NCI-H2171 treated with DMSO at 0.1 percent for 48 hours (cell line): ENCODE measurements at places on chromosomes 11 and 22.

DNA sequence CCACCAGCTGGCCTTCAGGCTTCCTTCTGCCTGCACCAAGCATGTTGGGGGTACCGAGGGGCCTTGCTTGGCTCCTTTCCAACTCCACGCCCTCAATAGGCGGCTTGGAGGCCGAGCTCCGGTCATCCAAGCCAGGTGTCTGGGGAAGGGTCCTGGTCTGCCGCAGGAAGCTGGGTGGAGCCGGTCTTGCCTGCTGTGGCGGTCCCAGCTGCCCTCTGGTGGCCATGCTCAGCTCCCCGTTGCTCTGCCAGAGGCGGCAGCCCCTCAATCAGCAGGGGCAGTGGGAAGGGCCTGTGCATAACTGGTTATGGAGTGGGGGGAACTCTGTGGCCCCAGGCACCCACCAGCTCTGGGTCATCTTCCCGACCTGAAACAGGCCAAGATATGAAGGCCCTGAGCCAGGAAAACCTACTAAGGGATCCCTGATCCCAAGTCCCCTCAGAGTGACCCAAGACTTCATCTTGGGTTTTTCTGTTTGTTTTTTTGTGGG is 3.2 kb downstream of the ARVCF start:
- no peak for DNase-seq

DNA sequence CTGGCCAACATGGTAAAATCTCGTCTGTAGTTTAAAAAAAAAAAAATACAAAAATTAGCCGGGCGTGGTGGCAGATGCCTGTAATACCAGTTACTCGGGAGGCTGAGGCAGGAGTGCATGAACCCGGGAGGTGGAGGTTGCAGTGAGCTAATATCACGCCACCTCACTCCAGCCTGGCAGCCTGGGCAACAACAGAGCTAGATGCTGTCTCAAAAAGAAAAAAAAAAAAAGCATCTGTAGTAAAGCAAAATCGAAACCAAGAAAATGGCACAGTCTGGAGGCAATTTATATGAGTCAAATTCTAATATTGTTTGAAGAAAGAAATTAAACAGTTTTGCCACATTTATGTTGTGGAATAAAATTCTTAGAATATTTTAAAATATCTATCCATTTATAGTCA is 365.0 kb upstream of the CHORDC1 start:
- DNase-seq = no peak

- DNase-seq = no peak
Observed at GRCh38 chr22:43226377-43227238, 39.7 kb upstream of the TTLL12 start.

GRCh38 chr11:35814081-35814695 is 129.7 kb upstream of the LDLRAD3 start:
- DNase-seq = no peak

- no peak for DNase-seq
Observed at GRCh38 chr11:125164091-125164421, 495 bp upstream of the PKNOX2 start.

- no peak for DNase-seq
Observed at GRCh38 chr11:93734427-93735222, 6.7 kb downstream of the TAF1D start.

GRCh38 chr22:50503475-50504145 is 3.9 kb downstream of the LMF2 start:
- DNase-seq = no peak

DNA sequence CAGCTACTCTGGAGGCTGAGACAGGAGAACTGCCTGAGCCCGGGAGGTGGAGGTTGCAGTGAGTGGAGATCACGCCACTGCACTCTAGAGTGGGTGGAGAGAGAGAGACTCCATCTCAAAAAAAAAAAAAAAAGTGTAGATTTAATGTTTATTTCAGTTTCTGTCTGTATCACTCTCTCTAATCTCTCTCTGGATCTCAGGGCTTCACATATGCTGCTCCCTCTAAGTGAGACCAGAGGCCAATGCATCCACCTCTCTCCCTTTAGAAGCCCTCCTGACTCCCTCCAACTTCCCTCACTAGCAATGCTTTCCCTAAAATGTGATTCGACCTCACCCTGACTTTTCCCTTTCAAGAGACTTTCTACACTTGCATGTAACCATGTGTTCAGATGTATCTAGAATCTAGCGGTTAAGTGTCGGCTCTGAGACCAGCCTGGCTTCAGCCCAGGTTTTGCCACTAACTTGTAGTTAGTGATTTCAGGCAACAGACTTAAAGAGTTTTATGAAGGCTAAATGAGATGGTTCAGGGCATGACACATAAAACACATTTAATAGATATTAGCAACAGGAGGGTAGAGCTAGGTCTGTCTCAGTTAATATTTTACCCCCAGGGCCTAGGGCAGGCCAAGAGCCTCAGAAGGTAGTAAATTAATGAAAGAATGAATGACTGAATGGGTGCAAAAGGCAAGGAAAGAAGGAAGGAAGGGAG is 364.3 kb downstream of the LARGE1 start:
- no peak for DNase-seq

DNA sequence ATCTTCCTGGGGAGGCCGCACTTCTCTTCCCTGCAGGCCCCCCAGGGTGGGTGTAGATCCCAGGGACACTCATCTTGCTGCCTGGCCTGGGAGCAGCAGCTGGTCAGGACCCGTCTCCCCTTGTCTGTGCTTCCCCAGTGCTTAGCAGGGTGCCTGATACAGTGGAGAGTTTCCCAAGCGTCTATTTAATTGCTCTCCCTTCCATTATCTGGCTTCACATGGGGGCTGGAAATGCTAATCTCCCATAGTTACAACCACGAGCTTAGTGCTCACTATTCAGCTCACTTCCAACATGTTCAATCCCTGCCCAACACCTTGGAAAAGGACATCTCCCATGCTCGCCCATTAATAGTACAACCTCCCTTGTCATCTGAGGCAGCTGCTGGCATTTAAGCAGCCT is 100.5 kb downstream of the DSCAML1 start:
- DNase-seq = no peak

DNA sequence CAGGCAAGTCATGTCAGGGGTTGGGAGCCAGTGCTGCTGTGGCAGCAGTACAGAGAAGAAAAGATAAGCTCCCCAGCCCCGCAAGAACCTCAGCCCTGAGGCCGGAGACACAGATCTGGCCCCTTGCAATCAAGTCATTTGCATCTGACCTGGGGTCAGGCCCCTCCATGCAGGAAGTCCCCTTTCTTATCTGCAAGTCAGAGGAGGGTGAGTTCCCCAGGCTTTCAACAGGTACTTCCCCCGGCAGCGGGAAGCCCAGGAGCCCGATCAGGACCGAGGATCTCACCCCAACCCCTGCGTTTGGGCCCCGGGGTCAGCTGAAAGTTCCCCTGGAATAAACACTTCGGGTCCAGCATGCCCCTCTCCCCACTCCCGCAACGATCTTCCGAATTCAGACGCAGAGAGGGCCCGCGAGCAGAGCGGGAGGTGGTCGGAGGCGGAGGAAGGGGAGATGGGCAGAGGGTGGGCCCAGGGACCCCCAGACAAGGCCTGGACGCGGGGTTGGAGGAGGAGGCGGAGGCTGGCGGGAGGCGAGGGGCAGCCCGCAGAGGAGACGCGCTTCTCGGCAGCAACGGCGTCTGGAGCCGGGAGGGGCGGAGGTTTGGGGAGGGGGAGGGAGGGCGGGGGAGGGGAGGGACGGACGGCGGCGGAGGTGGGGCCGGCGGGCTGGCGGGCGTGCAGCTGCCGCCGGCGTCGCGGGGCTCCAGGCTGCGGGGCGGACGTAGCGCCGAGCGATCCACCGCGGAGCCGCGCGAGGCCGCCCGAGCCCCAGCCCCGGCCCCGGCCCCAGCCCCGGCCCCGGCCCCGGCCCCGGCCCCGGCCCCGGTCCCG is at the start of gene TSPAN18:
TSPAN18 (plus strand) TSS at position 680 of the 831 bp plus-strand sequence. CDS start 179,455 bp downstream, outside the sequence.
- DNase-seq = peak; percentile 49

DNA sequence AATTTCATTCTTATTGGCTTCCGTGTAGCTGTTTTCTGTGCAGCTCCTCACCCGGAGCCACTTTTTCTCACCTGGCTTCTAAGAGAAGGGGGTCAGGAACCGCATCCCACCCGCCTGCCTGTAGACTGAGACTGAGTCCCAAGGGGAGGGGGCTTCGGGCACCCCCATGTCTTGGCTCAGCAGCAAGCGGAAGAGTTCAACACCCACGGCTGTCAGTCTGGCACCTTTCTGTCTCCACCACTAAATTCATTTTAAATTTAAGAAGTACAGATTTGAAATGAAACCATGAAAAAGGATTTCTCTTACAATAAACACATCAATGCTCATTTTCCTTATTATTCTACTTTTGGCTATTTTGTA is 66.7 kb downstream of the EFCAB6 start:
- no peak for DNase-seq

- DNase-seq = peak; percentile 98
Observed at GRCh38 chr11:77724636-77725035, 87.0 kb upstream of the CLNS1A start.

DNA sequence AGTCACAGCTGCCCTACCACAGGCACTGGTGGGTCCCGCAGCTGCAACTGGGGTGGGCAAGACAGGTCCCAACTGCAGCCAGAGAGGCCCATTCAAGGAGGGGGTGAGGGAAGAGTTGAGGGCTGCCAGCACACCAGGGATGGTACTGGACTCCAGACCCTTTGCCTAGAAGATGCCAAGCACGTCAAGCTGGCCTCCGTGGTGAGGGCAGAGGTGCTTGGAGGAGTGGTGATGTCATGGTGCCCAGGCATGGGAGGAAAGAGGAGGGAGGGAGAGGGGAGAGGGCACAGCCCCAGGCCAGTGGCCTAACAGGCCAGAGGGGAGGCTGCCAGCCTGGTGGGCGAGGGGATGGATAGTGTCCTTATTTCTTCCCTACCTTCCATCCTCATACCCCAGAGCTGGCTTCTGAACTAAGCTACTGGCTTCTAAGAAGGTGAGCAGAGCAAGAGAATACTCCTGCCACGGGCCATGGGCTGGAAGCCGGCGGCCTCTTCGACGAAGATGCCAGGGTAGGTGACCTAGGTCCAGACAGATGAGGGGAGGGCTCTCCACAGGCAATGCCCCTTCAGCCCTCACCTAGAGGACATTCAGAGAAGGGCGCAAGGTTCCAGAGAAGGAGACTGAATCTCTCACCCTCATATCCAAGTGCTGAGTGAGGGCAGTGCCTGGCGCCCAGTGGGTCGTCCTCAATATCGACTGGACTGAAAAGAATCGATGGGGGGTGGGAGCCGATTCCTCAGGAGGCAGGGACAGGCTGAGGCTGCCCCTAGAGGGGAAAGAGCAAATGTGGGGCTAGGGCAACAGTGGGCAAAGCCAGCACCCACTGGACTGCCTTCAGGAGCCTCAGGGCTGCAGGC is 1.8 kb downstream of the SYT7 start:
- no peak for DNase-seq

- DNase-seq = peak; percentile 25
Observed at GRCh38 chr22:47736186-47737034, 974.0 kb downstream of the TBC1D22A start.

GRCh38 chr11:22458161-22458560 is 120.0 kb downstream of the SLC17A6 start:
- DNase-seq = no peak

- no peak for DNase-seq
Observed at GRCh38 chr11:92558323-92558722, 333.7 kb downstream of the FAT3 start.

GRCh38 chr22:22376352-22376706 is 131.7 kb downstream of the VPREB1 start:
- no peak for DNase-seq

DNA sequence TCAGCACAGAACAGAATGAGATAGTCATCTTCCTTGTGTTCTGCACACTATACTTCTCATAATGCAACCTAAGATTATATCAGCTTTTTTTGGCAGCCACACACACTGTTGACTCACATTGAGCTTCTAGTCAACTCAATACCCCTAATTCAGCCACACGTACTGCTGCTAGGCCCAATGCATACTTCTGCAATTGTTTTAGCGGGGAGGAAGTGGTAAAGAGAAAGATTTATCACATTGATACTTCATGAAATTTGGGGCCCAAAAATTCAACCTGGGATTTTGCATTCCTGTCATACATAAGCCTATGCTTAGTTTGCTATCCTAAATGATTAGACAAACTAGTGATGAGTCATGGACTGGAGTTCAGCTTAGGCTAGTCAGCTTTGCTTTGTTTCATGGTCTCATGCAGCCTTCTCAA is 8.6 kb upstream of the UPB1 start:
- no peak for DNase-seq

DNA sequence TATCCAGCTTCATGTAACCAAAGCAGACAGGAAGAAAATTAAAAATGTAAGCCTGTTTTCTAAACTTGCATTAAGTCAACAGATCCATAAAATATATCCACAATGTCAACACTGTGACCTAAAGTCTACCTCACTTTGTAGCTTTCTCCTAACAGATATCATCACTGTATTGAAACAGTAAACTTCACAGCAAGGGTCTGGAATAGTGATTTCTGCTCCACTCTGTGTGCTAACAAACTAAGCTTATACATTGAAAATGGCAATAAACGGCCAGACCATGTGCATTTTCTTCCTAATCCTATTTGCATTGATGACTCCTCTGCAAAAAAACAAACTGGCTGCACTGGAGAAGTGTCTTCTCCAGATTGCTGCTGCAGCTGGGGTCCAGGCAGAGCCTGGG is 26.8 kb downstream of the CADM1 start:
- no peak for DNase-seq

- DNase-seq = no peak
Observed at GRCh38 chr11:133162227-133162626, 370.1 kb downstream of the OPCML start.

DNA sequence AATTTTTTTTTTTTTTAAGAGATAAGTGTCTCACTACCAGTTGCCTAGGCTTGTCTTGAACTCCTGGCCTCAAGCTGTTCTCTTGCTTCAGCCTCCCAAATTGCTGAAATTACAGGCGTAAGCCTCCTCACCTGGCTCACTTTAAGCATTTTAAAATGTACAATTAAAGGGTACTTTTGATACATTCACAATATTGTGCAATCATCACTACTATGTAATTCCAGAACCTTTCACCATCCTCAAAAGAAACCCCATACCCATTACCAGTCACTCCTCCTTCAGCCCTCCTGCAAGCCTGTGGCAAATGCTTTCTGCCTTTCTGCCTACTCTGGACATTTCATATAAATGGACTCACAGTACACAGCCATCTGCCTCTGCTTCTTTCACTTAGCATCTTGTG is 34.5 kb upstream of the WT1 start:
- peak; percentile 41 for DNase-seq

DNA sequence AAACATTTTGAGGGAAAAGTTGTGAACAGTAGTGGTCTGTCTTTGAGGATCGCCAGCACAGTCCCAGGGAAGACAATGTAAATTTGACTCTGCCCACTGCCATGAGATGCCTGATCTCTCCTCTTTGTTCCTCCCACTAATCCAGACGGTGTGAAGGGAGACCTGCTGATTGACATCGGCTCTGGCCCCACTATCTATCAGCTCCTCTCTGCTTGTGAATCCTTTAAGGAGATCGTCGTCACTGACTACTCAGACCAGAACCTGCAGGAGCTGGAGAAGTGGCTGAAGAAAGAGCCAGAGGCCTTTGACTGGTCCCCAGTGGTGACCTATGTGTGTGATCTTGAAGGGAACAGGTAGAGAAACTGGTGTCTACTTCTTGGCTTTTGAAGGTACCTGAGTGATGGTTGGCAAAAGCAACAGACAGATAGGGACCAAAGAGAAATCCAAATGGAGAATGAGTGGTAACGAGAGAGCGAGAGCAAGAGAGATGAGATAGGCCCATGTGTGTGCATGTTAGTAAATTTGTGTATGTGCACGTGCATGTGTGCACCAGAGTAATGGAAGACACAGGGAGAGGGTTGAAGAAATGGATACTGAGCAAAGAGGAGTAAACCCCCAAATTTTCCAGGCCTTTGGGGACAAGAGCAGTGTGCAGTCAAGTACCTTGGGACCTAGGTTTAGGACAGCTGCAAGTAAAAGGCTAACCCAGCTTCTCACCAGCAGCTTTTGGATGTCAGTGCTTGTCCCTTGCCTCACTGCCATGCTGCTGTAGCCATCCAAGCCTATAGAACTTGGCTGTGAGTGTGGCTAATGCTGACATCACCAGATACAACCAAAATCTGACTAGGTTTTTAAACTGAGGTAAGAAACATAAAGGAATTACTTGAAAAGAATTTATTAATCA is 1.9 kb downstream of the NNMT start:
- no peak for DNase-seq
